ENCODE measurements at places on chromosomes 4 and X.

DNA sequence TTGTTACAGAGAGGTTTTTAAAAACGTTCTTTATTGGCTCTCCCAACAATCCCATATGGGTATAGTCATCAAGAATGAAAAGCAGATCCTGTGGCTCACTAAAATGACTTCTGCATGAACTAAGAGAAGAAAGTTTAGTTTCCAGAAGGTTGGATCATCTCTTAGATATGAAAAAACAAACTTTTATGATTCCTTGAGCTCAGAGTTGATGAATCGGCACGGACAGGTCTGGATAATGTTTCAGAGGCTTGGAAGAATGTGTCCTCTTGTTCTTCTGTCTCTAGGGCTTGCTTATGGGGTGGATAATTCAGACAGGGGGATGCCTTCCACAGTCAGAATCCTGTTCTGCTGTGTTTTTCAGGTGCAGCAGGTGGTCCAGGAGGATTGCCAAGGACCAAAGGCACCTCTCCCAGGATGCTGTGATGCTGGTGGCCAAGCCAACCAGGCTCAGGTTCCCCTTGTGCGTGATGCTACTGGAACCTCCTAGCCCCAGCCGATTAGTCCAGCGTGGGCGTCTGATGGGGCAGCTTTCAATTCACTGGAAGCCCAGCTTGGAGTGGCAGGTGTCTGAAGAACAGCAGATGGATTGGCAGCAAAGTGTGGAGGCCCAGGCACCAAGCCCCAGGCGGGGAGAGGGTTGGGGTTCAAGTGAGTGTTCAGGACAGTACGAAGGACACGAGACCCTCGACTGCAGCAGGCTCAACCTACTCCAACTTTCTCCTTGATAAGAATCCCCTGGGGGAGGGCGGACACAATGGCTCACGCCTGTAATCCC is 30.3 kb downstream of the CCKAR start:
- DNase-seq, result no peak

GRCh38 chr4:33357121-33357520 is 2637.0 kb downstream of the PCDH7 start:
- no peak for DNase-seq

GRCh38 chrX:43573441-43574015 is 82.6 kb upstream of the MAOA start:
- DNase-seq, result no peak

- no peak for DNase-seq
Observed at GRCh38 chr4:141035920-141036319, 97.3 kb downstream of the RNF150 start.

DNA sequence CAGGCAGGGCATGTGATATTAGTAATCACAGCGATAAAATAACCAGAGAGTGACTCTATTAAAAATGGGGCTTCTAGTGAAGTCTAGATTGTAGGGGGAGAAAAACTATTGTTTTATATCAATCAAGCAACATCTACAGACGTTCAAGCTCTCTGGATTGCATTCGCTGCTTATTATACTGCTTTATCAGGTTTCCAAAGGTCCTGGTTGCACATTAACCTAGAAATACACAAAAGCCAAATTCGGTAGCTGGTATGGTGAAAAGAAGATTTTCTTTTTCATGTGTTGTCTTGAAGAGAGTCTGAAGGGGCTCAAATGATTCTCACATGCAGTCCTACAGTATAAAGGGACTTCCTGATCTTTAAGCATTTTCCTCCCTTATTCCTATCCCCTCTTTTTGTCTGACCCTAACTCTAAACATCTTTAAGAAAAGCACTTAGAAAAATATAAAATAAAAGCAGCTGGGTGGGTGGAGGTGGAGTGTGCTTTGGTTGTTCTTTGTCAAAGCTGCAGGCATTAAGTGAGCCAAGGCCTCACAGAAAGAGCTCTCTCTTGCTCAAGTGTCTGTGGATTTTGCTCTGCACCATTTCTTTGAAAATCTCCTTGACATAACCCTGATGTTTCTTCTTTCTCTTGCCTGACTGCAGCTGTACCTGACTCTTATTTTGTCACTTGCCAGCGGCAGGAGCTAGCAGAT is 46.1 kb downstream of the MID1IP1 start:
- DNase-seq, result no peak

- DNase-seq, result no peak
Observed at GRCh38 chrX:13432414-13433297, 112.8 kb upstream of the ATXN3L start.

GRCh38 chr4:74996996-74997395 is 64.1 kb downstream of the PARM1 start:
- DNase-seq, result no peak

GRCh38 chr4:99861120-99861905 is 32.9 kb downstream of the LAMTOR3 start:
- DNase-seq, result no peak

GRCh38 chr4:80215449-80216052 is 18.2 kb downstream of the PRDM8 start:
- no peak for DNase-seq

- no peak for DNase-seq
Observed at GRCh38 chr4:113404841-113405240, 355.4 kb downstream of the ANK2 start.

DNA sequence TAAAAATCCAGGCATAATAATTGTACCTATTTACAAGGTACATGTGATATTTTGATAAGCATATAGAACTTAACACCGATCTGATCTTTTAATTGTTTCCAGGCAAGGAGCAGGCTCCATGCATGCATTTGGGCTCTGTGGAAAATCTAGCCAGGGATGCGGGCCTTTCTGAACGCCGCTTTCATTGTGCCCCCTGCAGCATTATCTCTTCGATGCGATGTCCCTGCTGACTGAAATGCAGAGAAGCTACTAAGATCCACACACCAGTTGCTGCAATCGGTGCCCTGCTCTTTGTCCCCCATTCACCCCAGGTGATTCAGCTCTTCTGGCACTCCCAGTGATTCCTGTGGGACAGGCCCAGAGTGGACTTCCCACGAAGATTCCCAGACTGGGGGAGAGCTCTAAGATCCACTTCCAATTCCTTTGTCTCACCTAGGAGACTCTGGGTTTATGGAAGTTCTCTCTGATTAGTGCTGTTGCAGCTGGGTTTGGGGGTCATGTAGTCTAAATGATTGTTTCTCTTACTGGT is 254.3 kb upstream of the AGA start:
- no peak for DNase-seq

DNA sequence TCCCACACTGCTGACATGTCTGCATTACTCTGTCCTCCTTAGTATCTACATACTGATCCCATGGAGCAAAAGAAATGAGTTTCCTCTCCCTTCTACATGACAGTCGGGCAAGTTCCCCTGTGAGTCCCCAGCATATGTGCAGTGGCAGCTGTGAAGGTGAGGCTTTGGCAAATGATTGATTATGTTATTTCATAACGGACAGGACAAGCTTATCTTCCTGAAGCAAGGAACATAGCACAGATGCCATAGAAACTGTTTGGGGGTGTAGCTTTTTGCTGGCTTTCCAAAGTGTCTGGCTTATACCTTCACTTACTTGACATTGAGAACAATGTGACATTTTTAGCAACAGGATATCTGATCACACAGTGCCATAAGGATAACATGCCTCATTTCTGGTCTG is 136.8 kb upstream of the PDLIM3 start:
- no peak for DNase-seq

DNA sequence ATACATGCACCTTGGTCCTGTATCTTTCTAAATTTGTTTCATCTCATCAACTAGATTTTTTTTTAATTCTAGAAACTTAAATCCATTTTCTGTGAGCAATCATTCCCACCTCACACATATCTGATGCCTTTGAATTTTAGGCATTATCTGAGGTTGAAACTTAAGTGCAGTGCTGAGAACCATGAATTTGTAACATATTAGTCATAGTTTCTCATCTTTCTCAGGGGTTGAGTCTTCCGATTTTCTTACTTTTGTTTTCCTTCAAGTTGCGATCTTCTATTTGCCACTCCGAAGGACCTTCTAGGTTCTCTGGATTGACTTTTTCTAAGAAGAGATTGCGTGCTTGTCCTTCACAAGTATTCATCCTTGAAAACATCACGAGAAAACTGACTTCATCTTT is 3.7 kb upstream of the NR0B1 start:
- DNase-seq, result no peak

DNA sequence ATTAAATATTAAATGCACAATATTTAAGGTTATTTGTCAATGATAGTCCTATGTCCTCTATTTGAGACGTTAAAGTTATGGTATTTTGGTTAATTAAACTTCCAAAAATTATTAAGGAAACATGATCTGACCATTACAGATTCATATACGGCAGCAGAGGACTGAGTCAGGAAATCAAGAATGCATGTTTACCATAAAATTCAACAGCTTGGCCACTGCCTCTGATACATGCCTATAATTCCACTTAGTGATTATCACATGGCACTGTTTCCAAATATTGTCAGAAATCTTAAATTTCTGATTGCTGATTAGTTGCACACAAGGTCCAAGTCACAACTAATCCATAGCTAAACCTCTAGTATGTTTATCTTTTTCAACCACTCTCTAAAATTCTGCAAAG is 232.2 kb upstream of the UGT8 start:
- no peak for DNase-seq

Data from activated naive CD4-positive, alpha-beta T cell (primary cell).